ENCODE measurements at places on chromosomes 6 and 20.

- DNase-seq: no peak
These were observed 92.3 kb downstream of the ANKRD60 start for GRCh38 chr20:58136149-58136484.

DNA sequence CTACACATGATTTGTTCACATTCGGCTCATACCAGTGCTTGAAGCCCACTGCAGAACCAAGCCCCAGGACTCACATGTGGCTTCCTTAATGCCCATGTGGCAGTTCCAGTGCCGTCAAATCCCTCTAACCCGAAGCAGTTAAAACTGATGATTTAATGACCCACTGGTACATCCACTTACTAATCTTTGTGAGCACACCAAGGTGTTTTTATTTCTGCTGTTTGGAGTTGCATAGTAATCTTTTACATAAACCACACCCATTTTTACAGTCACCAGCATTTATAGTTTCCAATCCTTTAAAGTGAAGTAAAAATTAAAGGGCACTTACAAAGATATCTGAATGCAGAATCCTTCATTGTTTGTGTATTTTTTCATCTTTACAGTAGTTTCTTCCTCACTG, 232.0 kb downstream of the ANKRD60 start:
- no peak for DNase-seq

GRCh38 chr6:33693186-33694105, 18.1 kb downstream of the UQCC2 start:
- DNase-seq: no peak

- no peak for DNase-seq
These were observed 700.8 kb downstream of the RFPL4B start for GRCh38 chr6:113047932-113048331.

DNA sequence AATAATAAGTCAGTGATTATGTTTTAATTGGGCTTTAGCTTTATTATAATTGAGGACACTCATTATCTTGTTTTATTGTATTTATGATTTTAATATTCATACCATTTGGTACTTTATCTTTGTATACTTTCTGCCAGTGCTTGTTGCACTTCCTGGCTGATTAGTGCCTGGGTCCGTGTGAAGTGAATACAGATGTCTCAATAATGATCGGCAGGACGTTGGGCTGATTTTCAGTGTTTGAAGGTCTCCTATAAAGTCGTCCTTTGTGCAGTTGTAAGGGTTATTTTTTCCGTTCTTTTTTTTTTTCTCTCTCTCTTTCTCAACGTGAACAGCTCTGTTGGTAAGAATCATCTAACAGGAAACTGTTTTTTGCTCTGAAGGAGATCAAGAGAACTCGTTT, 450.0 kb upstream of the POU3F2 start:
- DNase-seq: no peak

- DNase-seq: peak; percentile 51
These were observed 4.8 kb upstream of the ZKSCAN8 start for GRCh38 chr6:28136585-28137504.
